ENCODE measurements at places on chromosomes 5 and 9.
A peak's percentile ranks its signal among the peaks of the same experiment; 100 is the strongest.

DNA sequence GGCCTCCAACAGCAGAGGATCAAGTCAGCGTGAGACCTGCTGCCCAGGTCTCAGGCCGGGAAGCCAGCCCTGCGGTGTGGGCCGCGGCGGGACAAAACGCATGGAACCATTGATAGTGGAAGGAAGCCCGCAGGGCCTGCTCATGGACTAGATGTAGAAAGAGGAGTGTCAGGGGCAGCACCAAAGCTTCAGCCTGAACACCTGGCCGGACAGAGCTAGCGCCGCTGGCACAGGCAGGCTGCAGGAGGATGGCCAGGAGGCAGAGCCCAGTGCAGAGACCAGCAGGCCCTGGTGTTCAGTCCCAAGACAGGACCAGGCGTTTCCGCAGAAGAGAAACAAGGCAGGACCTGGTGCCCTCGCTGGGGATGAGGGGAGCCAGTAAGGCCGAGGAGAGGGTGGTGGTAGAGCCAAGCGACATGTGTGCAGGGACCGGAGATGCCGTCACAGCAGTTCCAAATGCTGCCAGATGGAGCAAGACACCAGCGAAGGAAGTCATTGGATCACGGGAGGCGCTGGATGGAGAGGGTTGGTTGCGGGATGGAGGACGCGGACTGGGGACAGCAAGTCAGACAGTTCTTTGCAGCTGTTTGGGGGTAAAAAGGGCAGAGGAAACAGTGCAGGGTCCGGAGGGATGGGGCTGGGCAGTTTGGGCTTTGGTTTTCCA lies 42.1 kb upstream of the OLFM1 start:
- DNase-seq = peak; percentile 66

DNA sequence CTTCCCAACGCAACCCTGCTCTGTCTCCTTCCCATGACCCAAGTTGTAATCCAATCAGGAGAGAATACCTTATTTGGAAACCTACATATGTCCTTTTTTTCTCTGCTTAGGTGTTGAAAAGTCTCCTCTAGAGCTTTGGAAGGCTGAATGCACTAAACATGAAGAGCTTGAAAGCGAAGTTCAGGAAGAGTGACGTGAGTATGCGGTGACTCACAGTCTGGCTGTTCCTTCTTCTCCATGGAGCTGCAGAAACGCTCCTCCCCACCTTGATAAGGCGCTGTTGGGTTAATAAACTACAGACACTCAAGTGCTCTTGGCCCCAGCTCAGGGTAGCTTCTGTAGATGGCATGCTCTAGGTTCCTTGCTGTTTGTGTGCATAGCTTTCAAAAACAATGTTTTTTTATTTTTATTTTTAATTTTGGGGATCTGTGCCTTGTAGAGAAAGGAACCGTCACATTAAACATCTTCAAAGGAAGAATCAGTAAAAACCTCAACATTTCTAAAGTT lies 30.7 kb downstream of the RAI14 start:
- peak; percentile 89 for DNase-seq

- no peak for DNase-seq
These were observed 449.3 kb downstream of the PRR16 start for GRCh38 chr5:120913396-120913795.

- DNase-seq = no peak
These were observed 167.7 kb downstream of the GRIA1 start for GRCh38 chr5:153658149-153658548.

- DNase-seq = no peak
These were observed 58.0 kb upstream of the OLFM1 start for GRCh38 chr9:135029463-135029862.

DNA sequence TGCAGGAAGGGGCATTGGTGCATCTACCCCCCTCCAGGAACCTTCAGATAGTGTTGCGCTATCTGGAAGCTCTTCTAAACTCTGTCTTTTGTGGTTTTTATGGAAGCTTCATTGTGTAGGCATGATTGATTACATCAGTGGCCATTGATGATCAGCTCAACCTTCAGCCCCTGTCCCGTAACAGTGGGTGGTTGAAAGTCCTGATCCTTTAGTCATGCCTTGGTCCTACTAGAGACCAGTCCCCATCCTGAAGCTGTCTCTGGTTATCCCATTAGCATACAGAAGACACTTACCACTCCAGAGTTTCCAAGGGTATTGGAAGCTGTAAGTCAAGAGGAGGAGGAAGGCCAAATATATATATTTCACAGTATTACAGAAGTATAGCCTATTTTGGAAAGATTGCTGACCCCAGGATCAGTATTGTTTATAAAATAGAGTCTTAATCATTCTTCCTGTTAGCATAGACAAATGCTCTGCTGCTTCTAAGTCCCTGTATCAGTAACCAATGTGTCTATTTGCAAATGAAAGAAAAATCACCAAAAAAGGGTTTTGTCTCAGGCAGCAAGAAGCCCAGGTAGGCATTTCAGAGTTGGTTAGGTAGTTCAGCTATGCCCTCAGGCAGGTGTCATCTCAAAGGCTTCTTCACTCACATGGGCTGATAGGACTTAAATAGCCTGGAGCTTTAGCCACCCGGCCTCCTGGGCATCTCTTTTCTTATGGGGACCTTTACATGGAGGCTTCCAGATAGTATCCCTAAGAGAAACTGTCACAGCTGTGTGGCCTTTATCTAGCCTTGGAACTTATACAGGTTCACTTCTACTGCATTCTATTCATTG lies 41.6 kb downstream of the SPIN1 start:
- no peak for DNase-seq

DNA sequence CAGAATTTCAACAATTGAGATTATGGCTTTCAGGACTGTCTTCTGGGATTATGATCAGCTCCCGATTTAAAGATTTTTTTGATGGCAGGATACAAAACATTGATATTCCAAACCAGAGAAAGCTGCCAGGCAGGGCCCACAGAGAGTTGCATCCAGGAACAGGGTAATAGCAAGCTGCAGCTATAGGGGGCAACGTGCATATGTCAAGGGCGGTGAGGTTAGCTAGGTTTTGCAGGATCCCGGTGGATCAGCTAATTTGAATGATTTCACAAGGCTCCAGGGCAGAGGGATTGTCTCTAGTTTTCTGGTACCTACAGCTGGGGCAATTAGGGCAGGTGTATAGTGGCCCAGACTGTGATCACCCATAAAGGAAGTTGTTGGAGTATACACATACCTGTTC lies 339.4 kb downstream of the CHSY3 start:
- no peak for DNase-seq

DNA sequence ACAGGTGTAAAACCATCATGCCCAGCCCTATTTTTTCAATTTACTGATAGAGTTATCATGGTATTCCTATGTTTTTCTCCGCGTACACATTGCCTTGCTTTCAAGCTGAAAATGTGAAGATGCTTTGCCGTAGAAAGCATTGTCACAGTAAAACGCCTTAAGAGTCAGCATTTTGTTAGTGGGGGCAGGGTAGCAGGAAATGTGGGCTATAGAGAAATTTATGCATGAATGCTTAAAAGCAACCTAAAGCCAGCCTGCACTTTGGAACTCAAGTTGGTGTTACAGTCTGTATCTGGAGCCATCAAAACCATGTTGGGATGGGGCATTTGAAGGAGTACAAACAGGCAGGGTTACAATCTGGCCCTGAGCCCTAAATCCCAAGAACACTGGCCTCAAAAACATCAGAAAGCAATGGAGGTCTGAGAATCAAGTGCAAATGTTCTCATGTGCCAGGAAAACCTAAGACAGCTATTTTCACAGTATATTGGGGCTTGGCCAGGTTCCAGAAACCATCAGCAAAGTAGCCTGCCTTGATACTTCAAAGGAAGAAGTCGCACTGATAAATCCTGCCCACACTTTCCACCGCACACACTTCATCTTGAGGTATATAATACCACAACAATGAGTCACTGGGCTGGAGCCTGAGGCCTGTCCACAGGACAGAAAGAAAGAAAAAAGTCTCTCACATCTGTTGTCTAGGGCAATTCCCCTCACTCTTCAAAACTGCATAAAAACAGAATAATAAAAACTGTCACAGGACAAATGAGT lies 313.8 kb downstream of the ENC1 start:
- DNase-seq = no peak

DNA sequence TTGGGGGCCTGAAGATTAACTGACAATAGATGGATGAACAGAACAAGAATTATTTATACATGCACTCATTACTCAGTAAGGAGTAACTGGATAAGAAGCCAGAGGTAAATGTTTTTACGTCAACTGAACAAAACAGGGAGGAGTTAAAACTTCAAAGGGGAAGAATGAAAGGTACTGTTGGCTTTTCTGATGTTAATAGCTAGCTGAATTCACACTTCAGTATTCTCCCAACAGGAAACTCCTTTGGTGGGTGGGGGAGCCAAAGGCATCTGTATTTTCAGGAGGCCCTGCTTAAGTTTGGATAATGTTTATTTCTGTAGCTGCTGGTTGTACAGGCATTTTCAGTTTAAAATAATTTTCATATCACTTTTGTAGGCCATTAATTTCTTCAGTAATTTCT lies 23.2 kb upstream of the RFK start:
- no peak for DNase-seq

GRCh38 chr5:55037890-55038289 lies 13.8 kb downstream of the GZMK start:
- no peak for DNase-seq

GRCh38 chr5:147743012-147743411 lies 39.5 kb downstream of the JAKMIP2 start:
- no peak for DNase-seq

GRCh38 chr5:108747774-108748400 lies at the start of gene FER:
TSS of gene FER (plus strand) at chr5:108747897. CDS start at chr5:108798183, 50,286 bp downstream.
- no peak for DNase-seq

- DNase-seq = no peak
These were observed 53.3 kb upstream of the IL17B start for GRCh38 chr5:149432376-149432775.

DNA sequence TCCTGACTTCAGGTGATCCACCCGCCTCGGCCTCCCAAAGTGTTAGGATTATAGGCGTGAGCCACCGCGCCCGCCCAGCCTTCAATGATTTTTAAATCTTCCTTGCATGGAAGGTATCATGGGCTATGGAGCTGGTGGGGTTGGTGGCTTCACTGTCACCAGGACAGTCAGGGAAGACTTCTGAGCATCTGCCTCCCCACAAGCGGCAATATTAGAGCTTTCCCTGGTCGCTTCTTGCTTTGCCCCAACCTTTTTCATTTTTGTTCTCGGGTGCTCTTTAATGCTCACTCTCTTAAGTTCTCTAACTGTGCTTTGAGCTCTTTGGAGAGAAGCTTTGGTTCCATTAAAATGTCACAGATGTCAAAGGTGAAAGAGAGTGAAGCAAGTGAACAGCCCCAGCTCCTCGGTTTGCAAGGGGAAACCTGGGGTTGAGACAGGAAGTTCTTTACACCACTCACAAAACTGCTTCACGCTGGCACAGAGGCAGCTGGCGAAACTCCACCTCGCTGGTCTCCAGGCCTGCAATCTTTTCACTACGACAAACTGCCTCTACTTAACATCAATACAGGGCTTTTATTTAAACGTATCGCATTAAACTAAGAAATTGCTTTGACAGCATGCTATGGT lies 142.5 kb upstream of the RETREG1 start:
- no peak for DNase-seq

DNA sequence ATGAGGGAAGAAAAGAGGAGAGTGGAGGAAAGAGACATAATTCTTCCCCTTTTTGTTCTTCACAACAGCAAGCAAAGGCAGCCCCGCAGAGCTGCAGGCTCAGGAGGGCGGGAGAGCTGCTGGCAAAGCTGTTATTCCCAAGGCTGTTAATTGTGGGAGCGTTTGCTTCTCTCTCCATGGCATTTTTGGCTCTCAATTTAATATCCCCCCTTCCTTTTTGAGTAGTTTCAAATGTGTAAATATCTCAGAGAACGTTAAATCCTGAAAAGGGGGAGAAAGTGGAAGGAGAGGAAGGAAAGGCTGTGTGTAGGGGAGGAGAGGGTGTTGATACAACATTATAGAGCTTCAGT lies 165.7 kb downstream of the NSG2 start:
- DNase-seq = no peak

DNA sequence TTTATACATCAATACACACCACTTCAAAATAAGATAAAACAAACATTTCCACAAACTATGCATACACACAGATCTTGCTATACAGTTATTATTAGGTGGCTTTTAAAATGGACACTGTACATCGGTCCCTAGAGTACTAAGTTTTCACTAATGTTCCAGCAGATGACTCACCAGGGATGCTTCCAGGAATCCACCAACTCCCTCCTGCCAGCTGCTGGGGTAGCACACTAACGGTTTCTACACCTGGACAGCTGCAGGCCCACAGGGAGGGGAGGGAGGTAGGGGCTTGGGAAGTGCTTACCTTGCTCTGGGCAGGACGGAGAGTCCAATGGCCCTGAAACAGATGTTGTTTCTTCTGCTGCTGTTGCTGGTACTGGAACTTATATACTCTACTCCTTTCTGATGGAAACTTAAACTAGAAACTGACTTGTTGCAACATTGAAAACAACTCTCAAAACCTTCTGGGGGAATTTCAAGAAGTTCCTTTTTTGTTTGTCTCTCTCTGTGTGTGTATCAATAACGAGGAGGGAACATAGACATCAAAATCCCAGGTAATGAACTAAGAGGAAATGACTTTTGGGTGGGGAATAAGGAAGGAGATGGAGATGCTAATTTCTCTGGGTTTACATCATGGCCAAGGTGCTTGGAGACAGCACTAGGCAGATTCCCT lies at the start of gene IL12B:
IL12B (minus strand) TSS at position 357 of the 670 bp plus-strand sequence. CDS start 3,705 bp downstream, outside the sequence.
- DNase-seq = no peak

- no peak for DNase-seq
These were observed 12.3 kb downstream of the WHRN start for GRCh38 chr9:114492991-114493390.

DNA sequence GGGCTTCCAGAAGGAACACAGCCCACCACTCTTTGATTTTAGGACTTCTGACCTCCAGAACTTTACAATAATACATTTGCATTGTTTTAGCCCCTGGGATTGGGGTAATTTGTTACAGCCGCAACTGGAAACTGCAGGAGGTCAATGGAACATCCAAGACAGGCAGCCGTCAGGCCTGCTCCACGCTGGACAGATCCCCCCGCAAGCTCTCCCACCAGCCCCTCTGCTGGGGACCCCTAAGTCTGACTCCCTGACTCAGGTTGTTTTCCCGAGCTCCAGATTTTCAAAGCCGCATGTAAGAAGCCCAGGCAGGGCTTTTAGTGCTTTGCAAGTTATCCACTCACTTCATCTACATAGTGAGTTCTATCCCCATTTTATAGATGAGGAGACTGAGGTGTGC lies 127.6 kb downstream of the PAX5 start:
- no peak for DNase-seq

DNA sequence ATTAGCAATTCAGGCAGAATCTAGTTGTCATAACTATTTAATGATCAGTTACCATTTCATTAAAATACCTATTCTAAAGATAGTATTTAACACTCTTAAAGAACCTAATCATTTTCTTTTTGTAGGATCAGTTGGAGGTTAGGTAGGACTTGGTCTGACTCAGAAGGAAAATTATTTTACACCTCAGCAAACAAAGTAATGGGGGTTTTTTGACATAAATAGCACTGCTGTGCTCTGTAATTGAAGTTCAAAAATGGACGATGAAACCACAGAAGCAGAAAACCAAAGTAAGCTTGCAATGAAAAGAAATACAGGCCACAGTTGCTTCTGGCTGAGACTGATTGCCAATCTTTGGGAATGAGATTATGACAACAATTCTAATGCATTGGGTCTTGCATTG lies 187.0 kb upstream of the TRPM3 start:
- no peak for DNase-seq

All from coronary artery (tissue), 2 donors.